ENCODE measurements at places on chromosomes 4 and X. TPM values are rescaled to one million over a fixed set of nuclear protein-coding genes. Genes with fewer than 3 reads are reported as not detected.

Gene DRD5
- total RNA-seq = not detected

Gene CFAP299
- total RNA-seq = 2.3 TPM

Gene MFAP3L
- 1.7 TPM for total RNA-seq

Gene BEX3
- 462 TPM for total RNA-seq

Gene OTUD6A
- total RNA-seq = not detected

Gene KCTD8
- not detected for total RNA-seq

Gene F9
- total RNA-seq = not detected

Gene CTAG1B
- total RNA-seq = not detected

Gene ADGRL3
- 0.09 TPM for total RNA-seq

Gene MAML3
- total RNA-seq = 0.37 TPM
